ENCODE measurements at places on chromosomes 12 and 14. TPM values are rescaled to one million over a fixed set of nuclear protein-coding genes. Genes with fewer than 3 reads are reported as not detected.

The CCDC88C gene
- total RNA-seq, result 0.59 TPM

The AQP6 gene
- not detected for total RNA-seq

The SEL1L gene
- 159 TPM for total RNA-seq

The CLMN gene
- total RNA-seq, result 0.69 TPM

The ASIC1 gene
- 4.8 TPM for total RNA-seq

The ZNF839 gene
- total RNA-seq, result 9.0 TPM

The ZBTB42 gene
- 3.9 TPM for total RNA-seq

The ACSM4 gene
- total RNA-seq, result not detected

The PPP1R13B gene
- total RNA-seq, result 3.2 TPM

The KLHDC1 gene
- 3.6 TPM for total RNA-seq

The VWF gene
- 1.5 TPM for total RNA-seq
